ENCODE measurements at places on chromosomes 3 and 15. TPM values are rescaled to one million over a fixed set of nuclear protein-coding genes. Genes with fewer than 3 reads are reported as not detected.

Gene WNT7A
- total RNA-seq, result not detected

Gene GPR160
- total RNA-seq, result not detected

Gene CEP63
- total RNA-seq, result 23.1 TPM

Gene SLC28A1
- total RNA-seq, result not detected

Gene SAMD7
- total RNA-seq, result not detected

Gene SLC22A13
- 0.17 TPM for total RNA-seq

Gene GPR62
- total RNA-seq, result not detected
